Hindlimb muscle (tissue), 1 donor: ENCODE measurements at places on chromosomes 16 and 17. TPM values are rescaled to one million over a fixed set of nuclear protein-coding genes. Genes with fewer than 3 reads are reported as not detected.

Gene UNKL
- polyA plus RNA-seq: 9.8 TPM

Gene MYO1C
- polyA plus RNA-seq: 105 TPM

Gene MPO
- 11.4 TPM for polyA plus RNA-seq

Gene KRT20
- polyA plus RNA-seq: not detected

Gene TLK2
- 52.8 TPM for polyA plus RNA-seq

Gene RHBDL1
- polyA plus RNA-seq: 1.8 TPM

Gene GNAO1
- 1.3 TPM for polyA plus RNA-seq

Gene NPIPA2
- not detected for polyA plus RNA-seq

Gene TNFRSF13B
- 0.25 TPM for polyA plus RNA-seq

- no peak for DNase-seq
Observed at GRCh38 chr16:57132470-57132869, 40.1 kb downstream of the CPNE2 start.

DNA sequence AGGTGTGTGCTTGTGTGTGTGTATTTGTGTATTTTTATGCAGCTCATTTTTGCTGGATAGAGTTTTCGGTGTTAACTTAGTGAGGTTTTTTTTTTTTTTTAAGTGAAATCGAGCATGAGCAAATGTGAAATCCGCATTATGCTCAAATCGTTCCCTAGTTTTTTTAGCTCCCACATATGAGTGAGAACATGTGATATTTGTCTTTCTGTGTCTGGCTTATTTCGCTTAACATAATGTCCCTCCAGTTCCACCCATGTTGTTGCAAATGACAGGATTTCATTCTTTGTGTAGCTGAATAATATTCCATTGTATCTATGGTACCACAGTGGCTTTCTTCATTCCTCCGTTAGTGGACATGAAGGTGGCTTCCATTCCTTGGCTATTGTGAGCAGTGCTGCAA lies 1103.3 kb upstream of the EEF2KMT start:
- DNase-seq: no peak

GRCh38 chr16:88379694-88380040 lies 3.1 kb upstream of the ZNF469 start:
- DNase-seq: no peak

DNA sequence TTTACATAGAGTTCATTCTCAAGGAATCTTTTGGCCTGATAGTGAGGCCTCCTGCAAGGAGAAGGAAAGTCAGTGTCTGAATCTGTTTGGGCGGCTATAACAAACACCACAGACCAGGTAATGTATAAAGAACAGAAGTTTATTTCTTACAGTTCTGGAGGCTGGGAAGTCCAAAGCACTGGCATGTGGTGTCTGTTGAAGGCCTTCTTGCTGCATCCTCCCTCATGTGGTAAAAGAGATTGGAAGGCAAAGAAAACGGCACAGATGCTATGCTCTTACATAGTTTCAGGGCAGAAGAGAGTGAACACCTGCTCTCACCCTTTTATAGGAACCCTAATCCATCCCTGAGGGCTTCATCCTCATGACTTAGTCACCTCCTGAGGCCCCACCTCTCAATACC lies 31.2 kb upstream of the DNAJA2 start:
- DNase-seq: no peak

DNA sequence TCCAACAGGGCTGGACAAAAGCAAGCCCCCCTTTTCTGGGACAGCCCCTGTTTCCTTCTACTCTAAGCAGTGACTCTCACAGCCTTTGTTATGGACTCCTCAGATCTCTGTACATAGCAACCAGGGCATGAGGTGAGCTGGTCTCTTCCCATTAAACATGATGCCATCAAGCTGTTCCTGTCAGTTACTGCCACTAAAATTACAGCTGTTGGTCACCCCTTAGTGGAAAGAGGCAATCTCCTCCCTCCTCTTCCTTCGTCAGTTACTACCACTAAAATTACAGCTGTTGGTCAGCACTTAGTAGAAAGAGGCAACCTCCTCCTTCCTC lies 95.2 kb upstream of the SMIM36 start:
- peak; percentile 36 for DNase-seq

DNA sequence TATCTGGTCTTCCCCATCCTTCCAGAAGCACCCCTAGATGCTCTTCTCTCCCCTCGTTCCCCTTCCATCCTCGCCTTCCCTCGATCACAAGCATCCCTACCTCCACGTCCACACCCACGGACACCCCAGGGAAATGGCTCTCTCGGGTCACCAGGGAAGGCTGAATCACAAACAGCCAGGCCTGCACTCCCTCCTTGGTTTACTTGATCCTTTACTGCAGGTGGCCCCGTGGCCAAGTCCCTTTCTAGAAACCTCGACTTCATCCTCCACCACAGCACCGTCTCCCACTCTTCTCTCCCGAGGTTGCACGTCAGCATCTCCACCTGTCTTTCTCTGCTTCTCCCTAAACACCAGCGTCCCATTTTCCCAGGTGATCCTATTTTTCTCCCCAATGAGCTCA lies 6.5 kb upstream of the RBFOX3 start:
- DNase-seq: no peak

GRCh38 chr17:17109907-17110306 lies 67.7 kb downstream of the MPRIP start:
- no peak for DNase-seq

GRCh38 chr17:82794781-82795482 lies 43.1 kb downstream of the TBCD start:
- peak; percentile 67 for DNase-seq

DNA sequence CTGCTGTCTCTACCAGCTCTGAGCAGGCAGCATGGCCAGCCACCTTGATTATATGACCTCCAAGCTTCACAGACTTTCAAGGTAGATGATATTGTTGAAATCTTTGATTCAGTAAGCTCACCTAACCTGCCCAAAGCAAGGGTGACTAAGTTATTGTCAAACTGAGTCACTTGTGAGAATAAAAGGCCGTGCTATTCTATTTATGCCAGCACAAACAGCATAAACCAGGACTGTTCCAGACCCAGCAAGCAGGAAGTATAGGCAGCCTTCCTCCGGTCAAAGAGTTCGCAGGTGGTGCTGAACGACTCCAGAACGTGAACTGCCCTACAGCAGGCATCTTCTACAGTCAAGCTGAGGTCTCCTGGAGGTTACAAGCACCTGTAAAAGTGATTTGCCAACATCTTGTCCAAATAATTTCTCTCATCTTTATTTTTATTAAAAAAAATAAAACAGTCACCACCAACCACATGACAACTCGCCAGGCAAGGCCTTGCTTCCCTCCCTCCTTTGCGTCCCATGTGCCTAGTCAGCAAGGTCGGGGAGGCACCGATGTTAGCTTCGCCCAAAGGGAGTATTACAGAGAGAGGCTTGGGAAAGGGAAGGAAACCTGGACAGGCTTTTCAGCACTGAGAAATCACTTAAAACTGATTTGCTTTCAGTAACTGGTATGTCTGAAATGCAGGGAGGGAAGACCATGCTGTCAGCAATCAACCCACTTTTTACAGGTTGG lies 10.8 kb downstream of the ARL2BP start:
- no peak for DNase-seq

DNA sequence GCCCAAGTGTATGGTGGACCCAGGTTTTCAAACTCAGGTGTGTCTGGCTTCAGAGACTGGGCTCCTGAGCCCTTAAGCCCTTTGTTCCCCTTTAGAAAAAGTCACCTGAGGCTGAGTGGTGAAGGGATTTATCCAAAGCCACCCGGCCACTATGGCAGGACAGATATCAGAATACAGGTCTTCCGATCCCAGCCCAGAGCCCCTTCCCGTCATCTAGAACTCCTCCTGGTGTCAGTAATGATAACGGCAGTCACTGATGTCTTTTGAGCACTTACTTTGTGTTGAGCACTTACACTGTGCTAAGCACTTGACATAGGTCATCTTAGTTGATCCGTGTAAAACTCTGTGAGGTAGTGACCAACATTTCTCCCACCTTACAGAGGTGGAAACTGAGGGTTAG lies 16.6 kb downstream of the NOD2 start:
- DNase-seq: no peak

DNA sequence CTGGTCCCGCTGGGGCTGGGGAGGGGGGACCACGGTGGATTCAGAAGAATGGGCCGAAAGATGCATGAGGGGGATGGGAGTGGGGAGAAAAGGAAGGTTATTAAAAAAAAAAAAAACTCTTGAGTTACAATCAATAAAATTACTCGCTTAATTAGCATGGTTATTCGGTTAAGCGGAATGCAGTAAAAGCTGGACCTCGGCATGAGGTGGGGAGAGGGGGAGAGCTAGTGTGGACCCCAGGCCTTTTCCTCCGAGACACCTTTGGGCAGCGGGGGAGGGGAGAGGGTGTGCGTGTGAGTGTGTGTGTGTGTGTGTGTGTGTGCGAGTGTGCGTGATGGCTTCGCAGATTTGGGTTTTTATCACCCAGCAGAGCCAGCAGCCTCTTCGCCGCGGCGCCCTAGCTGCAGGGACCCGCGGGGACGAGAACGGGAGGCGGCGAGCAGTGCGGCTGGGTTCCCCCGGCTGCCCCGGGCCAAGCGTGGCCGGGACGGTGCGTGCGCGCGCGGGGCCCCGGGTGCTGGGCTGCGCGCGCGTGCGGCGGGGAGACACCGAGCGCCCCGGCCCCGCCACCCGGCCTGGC lies 3.7 kb downstream of the BAHCC1 start:
- no peak for DNase-seq

- no peak for DNase-seq
Observed at GRCh38 chr17:55690105-55690508, 32.6 kb downstream of the TMEM100 start.

DNA sequence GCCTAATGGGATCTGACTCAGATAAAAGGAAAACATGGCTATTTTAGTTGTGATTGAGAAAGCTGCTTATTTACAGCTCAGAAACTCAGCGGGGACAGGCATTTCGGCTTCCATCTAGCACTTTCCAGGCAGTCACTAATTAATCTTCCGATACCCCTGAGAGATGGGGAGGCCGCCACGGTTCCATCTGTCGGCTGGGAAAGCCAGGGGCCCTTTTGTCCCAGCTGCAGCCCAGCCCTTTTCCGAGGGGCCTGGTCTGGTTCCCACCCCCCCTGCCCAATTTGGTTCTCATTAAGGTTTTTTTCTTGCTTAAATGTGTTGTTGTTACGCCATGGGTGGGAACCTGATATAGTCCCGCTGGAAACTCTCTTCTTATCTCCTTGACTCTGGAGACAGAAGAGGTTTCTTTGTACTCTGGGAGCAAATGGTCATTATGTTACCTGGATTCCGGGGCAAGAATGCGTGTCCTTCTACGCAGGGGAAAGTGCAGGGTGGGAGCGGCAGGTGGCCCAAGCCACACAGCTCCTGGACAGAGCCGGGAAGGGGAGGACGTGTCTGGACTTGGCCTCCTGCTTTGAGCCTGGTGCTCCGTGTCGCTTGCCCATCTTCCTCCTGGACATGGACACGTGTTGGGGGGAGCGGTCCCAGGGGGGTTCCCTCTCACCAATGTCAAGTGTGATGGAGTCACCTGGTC lies 50.9 kb upstream of the GSE1 start:
- DNase-seq: no peak

- DNase-seq: no peak
Observed at GRCh38 chr17:78170692-78171590, 2.6 kb downstream of the SYNGR2 start.

DNA sequence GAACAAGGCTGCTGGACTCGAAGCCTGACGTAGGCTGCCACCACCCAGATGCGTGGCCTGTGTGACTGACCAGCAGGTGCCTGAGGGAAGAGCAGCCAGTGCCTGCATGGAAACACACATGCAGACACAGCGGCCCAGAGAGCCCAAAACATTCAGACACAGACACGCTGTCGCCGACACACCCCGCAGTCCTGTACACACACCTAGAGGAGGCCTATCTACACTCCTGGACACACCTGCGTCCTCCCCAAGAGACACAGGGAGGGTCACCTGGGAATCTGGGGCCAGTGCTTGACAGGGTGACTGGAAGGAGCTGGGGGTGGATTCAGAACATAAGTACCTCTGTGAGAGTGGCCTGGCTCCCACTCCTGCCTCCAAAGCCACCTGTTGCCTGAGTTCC lies 6.1 kb upstream of the TSPOAP1 start:
- DNase-seq: no peak

DNA sequence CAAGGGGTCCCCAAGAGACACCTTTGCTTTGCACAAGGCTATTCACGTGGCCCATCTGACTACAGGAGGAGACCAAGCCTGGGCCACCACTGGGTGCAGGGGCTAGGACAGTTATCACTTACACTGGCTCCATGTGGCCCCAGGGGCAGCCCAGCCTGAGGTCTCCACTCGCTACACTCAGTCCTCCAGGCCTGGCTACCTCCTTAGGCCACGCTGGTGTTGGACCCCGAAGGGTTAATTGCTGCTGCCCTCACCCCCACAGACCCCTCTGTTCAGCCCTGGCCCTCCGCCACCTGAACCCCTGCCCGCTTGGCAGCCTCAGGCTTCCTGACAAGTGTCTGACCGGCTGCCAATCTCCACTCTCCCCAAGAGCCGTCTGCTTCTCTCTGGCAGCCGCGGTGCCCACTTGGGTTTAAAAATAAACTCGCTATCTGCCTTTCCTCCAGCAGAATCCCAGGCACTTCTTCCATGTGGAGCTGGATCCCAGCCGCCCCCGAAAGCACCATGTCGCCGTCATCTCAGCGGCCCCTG lies 27.8 kb downstream of the ADAM11 start:
- no peak for DNase-seq

GRCh38 chr17:3795390-3796102 lies 5.4 kb downstream of the ITGAE start:
- no peak for DNase-seq
